ENCODE measurements at places on chromosomes 11 and 22. TPM values are rescaled to one million over a fixed set of nuclear protein-coding genes. Genes with fewer than 3 reads are reported as not detected.

- H3K4me3 ChIP-seq = no peak overlapping the region
- peaks cover 3% of the 10 kb centered on the region for H3K4me1 ChIP-seq
- no peaks in the 10 kb centered on the region for H3K36me3 ChIP-seq
- H3K27ac ChIP-seq = no peak overlapping the region
These were observed 9.2 kb upstream of the ANO1 start for GRCh38 chr11:70068950-70069349.

DNA sequence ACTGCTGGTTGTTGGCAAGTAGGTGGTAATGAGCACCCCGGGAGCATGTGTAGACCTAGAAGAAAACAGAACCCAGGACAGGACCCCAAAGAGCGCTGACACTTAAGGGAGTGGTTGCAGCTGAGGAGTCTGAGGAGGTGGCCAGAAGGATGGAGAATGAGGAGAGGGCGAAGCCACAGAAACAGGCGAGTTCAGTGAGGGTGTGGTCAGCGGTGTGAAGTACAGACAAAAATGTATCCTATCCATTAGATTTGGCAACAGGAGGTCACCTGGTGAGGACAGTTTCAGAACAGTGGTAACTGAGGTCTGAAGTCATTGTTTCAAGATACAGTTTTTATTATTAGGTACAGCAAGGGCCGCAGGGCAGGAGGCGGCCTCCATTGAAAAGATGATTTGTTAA, 8.6 kb upstream of the THY1 start:
- no peak for DNase-seq
- no peak overlapping the region for H3K4me3 ChIP-seq
- H3K36me3 ChIP-seq = no peaks in the 10 kb centered on the region
- H3K27me3 ChIP-seq = no peaks in the 10 kb centered on the region
- H3K27ac ChIP-seq = no peak overlapping the region
- H3K4me1 ChIP-seq = no peaks in the 10 kb centered on the region

DNA sequence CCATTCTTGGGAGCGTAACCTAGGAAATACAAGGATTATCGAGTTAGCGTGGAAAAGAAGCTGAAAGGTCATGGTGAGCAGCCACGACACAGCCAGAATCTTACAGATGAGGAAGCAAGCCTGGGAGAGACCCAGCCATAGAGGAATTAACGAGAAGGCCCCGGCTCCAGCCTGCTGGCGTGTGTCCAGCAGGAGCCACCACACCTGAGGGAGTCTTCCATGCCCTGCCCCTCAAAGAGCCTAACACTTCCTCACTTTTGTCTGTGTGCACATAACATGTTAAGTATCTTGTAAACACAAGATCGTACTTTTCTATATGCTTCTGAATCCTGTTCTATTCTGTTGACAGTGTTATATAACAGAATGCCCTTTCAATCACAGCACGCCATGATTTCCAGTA, 18.1 kb downstream of the CECR2 start:
- no peak overlapping the region for H3K27ac ChIP-seq
- no peaks in the 10 kb centered on the region for H3K36me3 ChIP-seq
- H3K4me3 ChIP-seq = no peak overlapping the region
- no peaks in the 10 kb centered on the region for H3K27me3 ChIP-seq
- no peak for DNase-seq

GRCh38 chr22:50329236-50329635, 2.4 kb upstream of the DENND6B start:
- H3K4me3 ChIP-seq = no peak overlapping the region
- H3K27ac ChIP-seq = no peak overlapping the region
- H3K4me1 ChIP-seq = peaks cover 10% of the 10 kb centered on the region
- no peaks in the 10 kb centered on the region for H3K27me3 ChIP-seq

Gene OR2AG2
- 0.14 TPM for total RNA-seq

Gene C11orf97
- not detected for total RNA-seq

Gene F2
- not detected for total RNA-seq

DNA sequence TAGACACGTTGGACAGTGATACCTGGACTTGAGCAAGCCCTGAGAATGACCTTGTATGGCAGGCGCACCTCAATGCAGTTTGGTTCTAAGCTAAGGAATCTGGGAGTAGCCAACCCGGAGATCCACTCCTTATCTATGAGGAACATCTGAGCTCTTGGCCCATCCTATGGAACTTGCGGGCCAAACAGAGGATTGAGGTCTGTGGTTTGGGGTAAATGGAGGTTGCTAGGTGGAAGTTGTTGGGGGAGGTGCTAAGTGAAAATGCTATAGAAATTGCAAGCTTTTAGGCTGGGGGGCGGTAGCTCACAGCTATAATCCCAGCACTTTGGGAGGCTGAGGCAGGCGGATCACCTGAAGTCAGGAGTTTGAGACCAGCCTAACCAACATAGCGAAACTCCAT, 8.9 kb downstream of the GDPD5 start:
- no peaks in the 10 kb centered on the region for H3K36me3 ChIP-seq
- DNase-seq = no peak
- no peaks in the 10 kb centered on the region for H3K27me3 ChIP-seq
- H3K27ac ChIP-seq = no peak overlapping the region

DNA sequence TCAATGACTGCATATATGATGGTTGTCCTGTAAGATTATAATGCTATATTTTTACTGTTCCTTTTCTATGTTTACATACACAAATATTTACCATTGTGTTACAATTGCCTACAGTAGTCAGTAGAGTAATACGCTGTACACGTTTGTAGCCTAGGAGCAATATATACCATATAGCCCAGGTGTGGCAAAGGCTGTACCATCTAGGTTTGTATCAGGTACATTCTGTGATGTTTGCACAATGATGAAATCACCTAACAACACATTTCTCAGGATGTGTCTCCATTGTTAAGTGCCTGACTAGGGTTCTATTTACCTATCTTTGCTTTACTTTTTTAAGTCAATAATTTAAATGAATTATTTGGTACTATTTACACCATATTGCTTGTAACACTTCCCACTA, 21.9 kb downstream of the PRR5L start:
- H3K4me1 ChIP-seq = no peaks in the 10 kb centered on the region
- H3K4me3 ChIP-seq = no peak overlapping the region
- DNase-seq = no peak
- no peaks in the 10 kb centered on the region for H3K36me3 ChIP-seq
- H3K27me3 ChIP-seq = no peaks in the 10 kb centered on the region

Gene CEND1
- not detected for total RNA-seq

- no peak overlapping the region for H3K4me3 ChIP-seq
- peaks cover under 1% of the 10 kb centered on the region for H3K4me1 ChIP-seq
- H3K27me3 ChIP-seq = no peaks in the 10 kb centered on the region
- no peak for DNase-seq
These were observed 9.4 kb downstream of the PHLDA2 start for GRCh38 chr11:2919837-2920236.

GRCh38 chr11:134349109-134349801, 17.5 kb downstream of the GLB1L2 start:
- no peaks in the 10 kb centered on the region for H3K27me3 ChIP-seq
- no peak for DNase-seq
- no peak overlapping the region for H3K27ac ChIP-seq

Gene HPS5
- 33.0 TPM for total RNA-seq

Gene SCGB1C1
- total RNA-seq = not detected

- no peaks in the 10 kb centered on the region for H3K4me1 ChIP-seq
- no peaks in the 10 kb centered on the region for H3K27me3 ChIP-seq
- H3K4me3 ChIP-seq = no peak overlapping the region
- H3K27ac ChIP-seq = no peak overlapping the region
- DNase-seq = no peak
- no peaks in the 10 kb centered on the region for H3K36me3 ChIP-seq
These were observed 339.3 kb downstream of the DCDC1 start for GRCh38 chr11:31030138-31030792.

GRCh38 chr11:28243581-28243980, 135.4 kb downstream of the METTL15 start:
- H3K4me1 ChIP-seq = no peaks in the 10 kb centered on the region
- H3K4me3 ChIP-seq = no peak overlapping the region
- DNase-seq = no peak
- H3K36me3 ChIP-seq = no peaks in the 10 kb centered on the region

DNA sequence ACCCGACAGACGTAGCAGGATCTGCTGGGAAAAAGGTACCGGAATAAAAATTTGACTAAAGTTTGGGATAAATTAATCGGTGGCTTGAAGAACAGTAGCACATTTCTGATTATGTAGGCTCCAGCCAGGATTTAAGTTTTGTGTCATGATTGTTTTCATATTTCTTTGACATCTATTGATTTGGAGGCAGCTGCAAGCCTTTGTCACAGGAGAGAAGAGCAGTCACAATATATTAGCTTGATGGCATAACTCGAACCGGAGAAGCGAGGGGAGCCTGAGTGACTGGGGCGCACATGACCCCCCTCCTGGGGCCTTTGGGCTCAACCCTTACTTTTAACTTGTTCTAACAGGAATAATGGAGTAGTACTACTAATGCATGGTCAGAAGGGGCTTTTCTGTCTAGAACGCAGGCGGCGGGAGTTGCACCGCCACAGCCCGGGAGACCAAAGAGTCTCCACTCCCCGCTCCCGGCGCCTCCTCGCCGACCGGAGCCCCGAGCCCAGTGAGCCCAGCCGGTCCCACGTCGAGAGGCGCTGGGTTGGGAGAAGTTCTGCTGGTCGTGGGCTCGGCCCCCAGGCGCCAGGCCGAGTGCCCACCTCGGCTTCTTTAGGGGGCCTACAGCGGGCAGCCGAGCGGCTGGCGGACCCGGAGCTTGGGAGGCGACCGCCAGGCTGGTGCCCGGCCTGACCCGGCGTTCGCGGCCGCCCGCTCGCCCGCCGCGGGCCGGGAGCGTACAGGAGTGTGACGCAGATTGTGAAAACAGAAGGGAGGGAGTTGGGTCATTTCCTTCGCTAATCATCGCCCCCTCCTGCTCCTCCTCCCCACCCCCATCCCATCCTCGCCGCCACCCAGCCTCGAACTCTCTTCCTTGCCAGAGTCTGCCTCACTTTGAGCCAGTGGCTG, 15.7 kb upstream of the PAX6 start:
- no peak overlapping the region for H3K4me3 ChIP-seq
- H3K27ac ChIP-seq = no peak overlapping the region
- H3K36me3 ChIP-seq = no peaks in the 10 kb centered on the region
- no peak for DNase-seq

GRCh38 chr11:15886866-15887265, 469.5 kb downstream of the SOX6 start:
- H3K4me1 ChIP-seq = peaks cover 5% of the 10 kb centered on the region
- H3K27me3 ChIP-seq = no peaks in the 10 kb centered on the region
- H3K36me3 ChIP-seq = no peaks in the 10 kb centered on the region
- no peak for DNase-seq
- H3K27ac ChIP-seq = no peak overlapping the region

Gene IGF2
- total RNA-seq = 8.8 TPM

- no peak overlapping the region for H3K4me3 ChIP-seq
- no peaks in the 10 kb centered on the region for H3K4me1 ChIP-seq
- no peak for DNase-seq
- H3K27me3 ChIP-seq = no peaks in the 10 kb centered on the region
- no peaks in the 10 kb centered on the region for H3K36me3 ChIP-seq
These were observed 582.3 kb upstream of the CHORDC1 start for GRCh38 chr11:90805172-90805571.

GRCh38 chr22:40709752-40710413, 30.6 kb downstream of the MCHR1 start:
- H3K36me3 ChIP-seq = no peaks in the 10 kb centered on the region
- H3K27me3 ChIP-seq = no peaks in the 10 kb centered on the region
- H3K4me1 ChIP-seq = peaks cover 6% of the 10 kb centered on the region
- no peak for DNase-seq
- peak overlapping the region; percentile 78 for H3K27ac ChIP-seq
- H3K4me3 ChIP-seq = no peak overlapping the region

DNA sequence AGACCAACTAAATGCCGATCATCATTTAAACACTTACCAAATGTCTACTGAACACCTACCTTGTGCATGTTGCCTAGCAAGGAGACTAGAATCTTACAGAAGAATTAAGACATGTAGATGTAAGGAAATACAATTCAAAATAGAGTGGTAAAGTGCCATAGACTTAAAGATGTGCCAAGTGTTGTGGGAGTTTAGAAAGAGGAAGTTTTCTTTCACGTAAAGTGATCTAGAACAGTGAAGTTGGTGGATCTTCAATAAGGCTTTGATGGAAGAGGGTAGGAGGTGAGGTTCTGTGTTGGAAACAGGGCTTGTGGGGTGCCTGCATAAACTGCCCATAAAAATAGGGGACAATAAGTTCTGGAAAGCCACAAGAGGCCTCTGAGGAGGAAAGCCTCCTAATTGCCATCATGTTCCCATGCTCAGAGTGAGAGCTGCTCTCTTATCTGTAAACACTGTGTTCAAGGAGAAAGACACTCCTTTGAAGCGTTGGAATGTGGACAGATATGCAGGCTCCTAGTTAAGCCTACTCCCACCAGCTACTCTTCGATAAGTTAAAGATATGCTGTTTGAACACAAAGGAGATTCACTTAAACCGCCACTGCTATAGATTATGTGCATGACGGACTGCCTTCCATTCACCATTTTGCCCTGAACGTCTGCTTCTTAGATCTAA, 66.7 kb downstream of the HSD17B12 start:
- no peak for DNase-seq

Gene MUC15
- total RNA-seq = 10.5 TPM

DNA sequence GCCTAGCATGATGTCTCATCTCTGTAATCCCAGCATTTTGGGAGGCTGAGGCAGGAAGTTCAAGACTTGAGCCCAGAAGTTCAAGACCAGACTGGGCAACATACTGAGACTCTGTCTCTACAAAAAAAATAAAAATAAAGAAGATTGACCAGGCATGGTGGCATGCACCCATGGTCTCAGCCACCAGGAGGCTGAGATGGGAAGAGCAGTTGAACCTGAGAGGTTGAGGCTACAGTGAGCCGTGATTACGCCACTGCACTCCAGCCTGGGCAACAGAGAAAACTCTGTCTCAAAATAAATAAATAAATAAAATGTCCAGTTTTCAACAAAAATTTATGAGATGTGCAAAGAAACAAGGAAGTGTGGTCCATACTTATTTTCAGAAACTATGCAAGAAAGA, 28.3 kb downstream of the EFCAB6 start:
- no peaks in the 10 kb centered on the region for H3K36me3 ChIP-seq
- H3K4me3 ChIP-seq = no peak overlapping the region
- H3K27ac ChIP-seq = no peak overlapping the region
- no peak for DNase-seq

DNA sequence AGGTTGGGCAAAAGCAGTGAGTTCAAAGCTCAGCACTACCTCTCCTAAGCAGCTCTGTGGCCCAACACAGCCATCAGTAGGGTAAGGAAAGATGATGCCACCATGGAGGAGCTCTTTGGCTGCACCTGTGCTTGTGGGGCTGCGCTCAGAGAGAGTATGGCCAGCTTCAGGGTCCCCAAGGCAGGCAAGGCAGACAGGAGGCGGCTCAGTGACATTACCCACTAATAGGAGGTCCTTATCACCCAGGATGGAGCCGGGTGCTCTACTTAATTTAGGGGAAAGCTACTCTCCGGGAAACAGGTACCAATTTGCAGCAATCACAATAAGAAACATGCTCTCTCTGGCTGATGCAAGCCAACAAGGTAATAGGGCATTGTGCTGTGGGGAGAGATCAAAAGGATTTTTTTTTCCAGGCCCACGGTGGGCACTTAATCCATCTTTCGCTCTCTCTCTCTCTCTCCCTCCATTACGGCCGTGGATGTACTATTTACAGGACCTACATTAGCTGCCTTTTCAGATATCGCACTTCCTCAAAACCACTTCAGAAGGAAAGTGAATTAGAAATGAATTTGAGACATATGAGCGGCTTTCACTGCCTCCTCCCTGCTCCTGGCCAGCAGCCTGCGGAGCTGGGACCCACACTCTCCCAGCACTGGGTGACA, 446.3 kb downstream of the SOX6 start:
- peaks cover 5% of the 10 kb centered on the region for H3K4me1 ChIP-seq
- no peak overlapping the region for H3K27ac ChIP-seq
- H3K27me3 ChIP-seq = no peaks in the 10 kb centered on the region
- no peak overlapping the region for H3K4me3 ChIP-seq
- no peaks in the 10 kb centered on the region for H3K36me3 ChIP-seq
